ENCODE measurements at places on chromosomes 5 and 9.

GRCh38 chr5:172502410-172502809 lies 48.1 kb upstream of the SH3PXD2B start:
- no peak for DNase-seq

GRCh38 chr5:109964136-109964535 lies 274.4 kb downstream of the MAN2A1 start:
- no peak for DNase-seq

GRCh38 chr9:136297766-136298735 lies 5.8 kb downstream of the CCDC187 start:
- DNase-seq: no peak

DNA sequence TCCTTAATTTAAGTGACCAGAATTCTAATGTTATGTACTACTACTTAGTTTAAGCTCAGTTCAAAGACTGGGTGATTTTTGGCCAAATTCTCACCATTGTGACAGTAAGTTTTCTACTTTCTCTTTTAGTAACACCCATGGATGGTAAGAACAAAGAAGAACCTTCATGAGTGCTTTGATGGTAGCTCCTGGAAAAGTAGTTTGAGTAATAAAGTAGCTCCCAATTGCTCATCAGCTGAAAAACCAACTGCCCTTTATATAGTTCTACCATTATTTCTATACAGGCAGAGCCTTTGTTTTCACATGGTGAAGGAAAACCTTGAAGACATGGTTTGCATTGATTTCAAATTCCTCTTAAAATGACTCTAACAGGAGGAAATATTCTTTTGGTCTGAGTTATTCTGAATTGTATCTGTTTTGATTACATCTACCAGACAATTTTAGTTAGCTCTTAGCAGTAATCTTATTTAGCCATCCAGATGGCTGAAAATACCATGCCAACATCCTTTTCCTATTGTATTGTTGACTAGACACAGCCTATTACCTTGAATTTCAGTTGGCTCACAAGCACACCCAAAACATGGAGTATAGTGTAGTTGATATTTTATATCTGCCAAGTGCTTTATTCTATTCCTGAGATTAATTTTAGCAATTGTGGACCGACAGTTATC lies 23.7 kb upstream of the STARD4 start:
- no peak for DNase-seq

DNA sequence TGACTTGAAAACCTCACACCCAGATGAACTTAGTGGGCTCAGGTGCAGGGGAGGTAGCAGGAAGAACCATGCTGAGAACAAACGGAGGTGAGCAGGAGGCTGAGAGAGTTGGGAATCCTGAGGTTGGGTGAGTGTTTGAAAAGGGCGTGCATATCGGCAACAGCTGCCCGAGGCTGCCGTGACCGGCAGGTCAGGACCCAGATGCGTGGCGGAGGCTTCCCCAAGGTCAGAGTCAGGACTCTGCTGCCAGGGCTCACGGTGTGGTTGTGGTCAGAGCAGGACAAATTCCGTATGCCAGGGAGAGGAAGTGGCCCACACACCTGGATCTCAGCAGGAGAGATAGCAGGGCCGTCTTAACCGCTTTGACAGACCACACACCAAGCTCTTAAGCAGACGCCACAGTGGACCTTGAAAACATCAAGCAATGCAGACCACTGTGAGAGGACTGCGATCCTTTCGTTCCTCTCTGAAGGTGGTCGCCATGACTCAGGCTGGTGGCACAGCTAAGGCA lies 43.1 kb downstream of the ADAMTS16 start:
- DNase-seq: no peak

DNA sequence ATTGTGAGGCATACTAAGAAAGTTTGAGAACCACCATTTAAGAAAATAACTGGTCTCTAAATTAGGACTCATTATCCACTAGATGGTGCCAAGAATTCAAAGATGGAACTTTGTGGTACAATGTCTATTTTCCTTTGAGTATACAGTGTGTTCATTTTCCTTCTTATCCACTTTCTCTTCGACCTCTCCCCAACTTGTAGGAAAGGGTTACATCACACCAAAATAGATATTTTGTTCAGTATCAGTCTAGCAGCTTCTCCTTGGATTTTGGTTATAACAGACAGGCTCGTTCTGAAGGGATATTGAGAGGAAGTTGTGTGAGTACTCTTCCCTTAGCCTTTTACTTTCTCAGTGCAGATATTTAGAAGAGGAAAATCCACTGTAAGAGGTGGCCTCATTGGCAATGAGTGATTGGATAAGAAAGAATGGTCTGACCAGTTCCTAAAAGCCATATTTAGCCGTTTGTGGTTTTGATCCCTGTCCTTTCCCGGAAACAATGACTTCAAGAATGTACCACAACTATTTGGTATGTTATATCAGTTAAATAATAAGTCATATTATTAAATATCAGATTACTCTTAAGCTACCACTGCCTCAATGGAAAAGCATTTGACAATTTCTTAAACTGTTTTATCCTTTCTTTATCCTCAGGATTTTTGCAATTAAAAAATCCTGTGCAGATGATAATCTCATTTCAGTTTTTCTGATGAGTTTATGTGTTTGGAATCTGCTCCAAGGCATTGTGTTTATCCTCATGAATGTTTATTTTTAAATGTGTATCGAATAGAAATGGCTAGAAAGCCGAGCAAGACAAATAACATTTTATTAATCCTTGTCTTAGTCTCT lies 69.0 kb upstream of the GRAMD2B start:
- DNase-seq: peak; percentile 49

DNA sequence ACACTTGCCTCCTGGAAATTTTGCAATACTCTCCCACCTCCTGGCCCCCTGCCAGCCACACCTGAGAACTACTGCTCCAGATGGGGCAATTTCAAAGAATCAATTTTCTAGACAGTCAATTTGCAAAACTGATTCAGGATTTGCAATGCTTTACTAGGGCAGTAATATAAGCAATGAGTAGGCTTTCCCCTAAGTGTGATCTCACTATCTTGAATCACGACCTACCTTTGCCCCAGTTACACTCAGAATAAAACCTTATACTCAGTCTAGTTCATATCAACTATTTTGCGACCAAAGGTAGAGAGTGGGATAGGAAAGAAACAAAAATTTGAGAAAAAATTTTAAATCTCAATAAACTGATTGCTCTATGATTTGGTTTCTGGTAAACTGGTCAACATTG lies 54.4 kb downstream of the DROSHA start:
- DNase-seq: no peak

- no peak for DNase-seq
These were observed 16.6 kb upstream of the MEGF9 start for GRCh38 chr9:120730654-120731514.

GRCh38 chr5:173696216-173696615 lies 79.8 kb upstream of the BOD1 start:
- DNase-seq: no peak

- DNase-seq: no peak
These were observed 2.3 kb upstream of the INIP start for GRCh38 chr9:112720113-112720780.

DNA sequence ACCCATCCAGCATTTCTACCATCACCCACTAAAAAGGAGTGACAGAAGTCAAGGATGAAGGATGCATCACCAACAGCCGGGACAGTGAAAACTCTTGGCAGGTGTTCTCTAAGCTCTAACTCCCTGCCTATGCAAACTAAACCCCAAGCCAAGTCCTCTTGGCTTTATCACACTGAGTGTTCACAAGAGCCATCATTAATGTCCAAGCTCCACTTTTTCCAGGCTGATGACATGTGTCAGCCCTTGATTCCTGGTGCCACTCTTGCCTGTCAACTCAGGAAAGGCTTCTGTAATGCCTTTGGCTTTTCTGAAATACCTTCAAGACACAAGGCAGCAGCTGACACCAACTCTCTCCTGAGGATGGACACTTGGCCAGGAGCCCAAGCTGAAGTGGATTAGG lies 86.9 kb downstream of the NR6A1 start:
- DNase-seq: no peak

- DNase-seq: no peak
These were observed 310.7 kb downstream of the PJA2 start for GRCh38 chr5:109099081-109099480.

GRCh38 chr9:135413461-135413860 lies 66.1 kb upstream of the PPP1R26 start:
- no peak for DNase-seq

DNA sequence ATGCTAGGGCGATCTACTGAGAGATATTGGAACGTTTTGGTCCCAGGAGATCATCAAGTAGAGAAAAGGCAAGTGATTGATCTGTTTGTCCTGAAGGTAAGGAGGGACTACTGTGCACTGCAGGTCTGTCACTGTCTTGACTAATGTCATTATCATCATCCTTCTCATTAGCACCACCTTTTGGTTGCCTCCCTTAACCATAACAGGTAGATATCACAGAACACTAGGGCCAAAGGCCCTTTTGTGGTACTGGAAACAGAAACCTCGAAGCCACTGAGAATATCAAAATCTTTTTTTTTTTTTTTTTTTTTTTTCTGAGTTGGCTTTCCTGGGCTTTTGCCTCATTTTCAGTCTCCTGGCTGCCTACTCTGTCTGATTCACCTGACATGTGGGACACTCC lies 134.0 kb downstream of the KCTD16 start:
- DNase-seq: no peak

DNA sequence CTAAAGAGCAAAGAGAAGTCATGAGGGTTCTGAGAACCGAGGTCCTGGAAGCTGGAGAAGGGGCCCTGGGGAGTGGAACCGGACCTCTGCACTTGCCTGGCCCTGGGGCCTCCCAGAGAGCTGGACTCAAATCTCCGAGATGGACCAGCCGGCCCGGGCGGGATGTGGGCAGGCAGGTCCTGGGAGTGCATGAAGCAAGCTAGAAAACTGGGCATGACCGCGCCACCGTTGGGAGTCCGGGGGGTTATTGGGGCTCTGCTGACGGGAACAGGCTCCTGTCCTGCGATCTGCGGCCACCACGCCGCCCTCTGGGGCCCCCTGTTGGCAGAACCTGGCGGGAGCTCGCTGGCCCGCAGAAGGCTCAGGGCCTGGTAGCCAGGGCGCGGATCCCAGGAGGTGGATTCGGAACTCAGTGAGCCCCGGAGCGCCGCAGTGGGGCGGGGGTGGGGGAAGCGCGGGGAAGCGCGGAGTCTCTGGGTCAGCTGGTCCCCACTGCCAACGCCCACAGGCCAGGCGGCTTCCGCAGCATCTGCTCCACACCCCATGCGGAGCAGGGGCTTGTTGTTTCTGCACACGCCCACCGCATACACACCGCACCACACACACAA lies 150.6 kb downstream of the ERCC6L2 start:
- DNase-seq: no peak

GRCh38 chr5:134141331-134142050 lies 27.0 kb downstream of the TCF7 start:
- DNase-seq: no peak

- no peak for DNase-seq
These were observed 131.1 kb downstream of the PAX5 start for GRCh38 chr9:36902861-36903524.

DNA sequence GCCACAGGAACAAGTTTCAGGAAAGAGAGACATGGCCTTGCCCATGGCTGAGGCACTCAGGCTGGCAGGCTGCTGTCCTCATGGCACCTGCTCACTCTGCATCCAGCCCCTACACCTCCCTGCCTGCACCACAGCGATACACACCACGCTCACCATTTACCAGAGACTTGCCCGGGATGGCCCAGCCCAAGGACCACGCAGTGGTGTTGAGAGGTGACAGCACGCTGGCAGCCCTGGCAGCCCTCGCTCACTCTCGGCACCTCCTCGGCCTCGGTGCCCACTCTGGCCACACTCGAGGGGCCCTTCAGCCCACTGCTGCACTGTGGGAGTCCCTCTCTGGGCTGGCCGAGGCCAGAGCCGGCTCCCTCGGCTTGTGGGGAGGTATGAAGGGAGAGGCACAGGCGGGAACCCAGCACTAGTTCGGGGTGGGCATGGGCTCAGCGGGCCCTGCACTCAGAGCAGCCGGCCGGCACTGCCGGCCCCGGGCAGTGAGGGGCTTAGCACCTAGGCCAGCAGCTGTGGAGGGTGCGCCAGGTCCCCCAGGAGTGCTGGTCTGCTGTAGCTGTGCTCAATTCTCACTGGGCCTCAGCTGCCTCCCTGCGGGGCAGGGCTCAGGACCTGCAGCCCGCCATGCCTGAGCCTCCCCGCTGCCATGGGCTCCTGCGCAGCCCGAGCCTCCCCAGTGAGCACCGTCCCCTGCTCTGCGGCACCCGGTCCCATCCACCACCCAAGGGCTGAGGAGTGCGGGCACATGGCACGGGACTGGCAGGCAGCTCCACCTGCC lies 20.3 kb downstream of the ZDHHC11B start:
- no peak for DNase-seq

- no peak for DNase-seq
These were observed 1203.2 kb downstream of the CDH12 start for GRCh38 chr5:21649969-21650368.

DNA sequence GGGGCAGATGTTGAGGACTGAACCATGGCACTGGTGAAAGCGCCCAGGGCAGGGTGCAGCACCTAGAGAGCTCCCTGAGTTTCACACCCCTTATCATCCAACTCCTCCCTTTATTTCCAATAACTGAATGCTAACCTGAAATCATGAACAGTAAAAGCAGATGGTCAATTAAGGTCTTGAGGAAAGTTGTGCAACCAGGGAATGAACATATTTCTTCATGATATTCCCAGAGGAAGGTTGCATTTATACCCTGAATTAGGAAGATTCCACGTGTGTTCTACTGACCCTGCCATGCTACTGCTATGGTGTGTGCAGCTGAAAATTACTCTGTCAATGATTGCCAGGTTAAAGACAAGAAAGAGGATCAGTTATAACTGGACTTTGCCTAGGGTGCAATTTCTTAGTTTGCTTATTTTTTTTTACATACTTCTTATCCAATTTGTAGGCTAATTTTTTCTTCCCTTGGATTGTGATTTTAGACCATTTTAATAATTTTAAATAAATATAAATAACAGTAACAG lies 319.8 kb downstream of the SEMA5A start:
- DNase-seq: no peak

- DNase-seq: no peak
These were observed 32.3 kb downstream of the GLRA1 start for GRCh38 chr5:151892393-151892792.

- no peak for DNase-seq
These were observed 73.3 kb upstream of the PHF24 start for GRCh38 chr9:34884747-34885189.

- no peak for DNase-seq
These were observed 168.1 kb upstream of the MAP3K1 start for GRCh38 chr5:56647099-56647850.

GRCh38 chr5:73564675-73565074 lies 764 bp downstream of the ANKRA2 start:
- peak; percentile 46 for DNase-seq

DNA sequence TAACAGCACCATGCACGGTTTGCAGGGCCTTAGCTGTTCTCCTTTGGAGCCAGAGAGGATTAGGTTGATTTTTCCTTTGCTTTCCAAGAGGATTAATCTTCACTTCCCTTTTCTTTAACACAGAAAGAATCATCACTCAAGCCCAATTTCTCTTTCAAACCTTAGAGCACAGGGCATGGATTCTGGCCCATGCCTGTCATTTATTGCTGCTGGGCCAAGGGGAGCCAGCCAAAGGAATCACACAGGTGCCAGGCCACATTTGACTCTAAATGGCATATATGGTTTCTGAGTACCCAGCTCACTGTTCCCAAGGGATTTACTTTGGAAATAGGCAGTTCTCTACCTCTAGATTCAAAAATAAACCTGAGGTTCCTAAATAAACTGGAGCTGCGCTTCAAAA lies 58.3 kb downstream of the FBXL7 start:
- no peak for DNase-seq

- DNase-seq: no peak
These were observed 192.6 kb upstream of the RASA1 start for GRCh38 chr5:87074934-87075541.

All from SW 1271 (cell line).